ENCODE measurements at places on chromosomes 3 and 15.

DNA sequence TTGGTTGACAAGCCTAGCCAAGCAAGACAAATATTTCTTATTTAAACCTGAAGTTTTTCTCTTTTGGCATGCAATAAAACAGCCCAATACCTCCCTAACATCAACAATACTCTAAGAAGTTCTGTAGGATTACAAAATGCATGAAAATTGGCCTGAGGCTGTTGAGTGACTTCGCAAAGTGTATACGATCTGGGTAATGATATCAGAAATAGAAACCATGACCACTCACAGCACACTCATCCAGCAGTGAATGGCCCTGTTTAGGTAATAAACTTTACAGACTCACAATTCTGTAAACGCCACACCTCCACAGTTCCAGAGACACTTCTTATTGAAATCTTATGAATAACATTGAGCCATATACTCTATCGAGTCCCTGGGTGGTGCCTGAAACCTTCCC is 83.0 kb upstream of the NAALADL2 start:
- DNase-seq: no peak

- DNase-seq: no peak
Measured at GRCh38 chr3:110383356-110383755, 688.3 kb upstream of the NECTIN3 start.

DNA sequence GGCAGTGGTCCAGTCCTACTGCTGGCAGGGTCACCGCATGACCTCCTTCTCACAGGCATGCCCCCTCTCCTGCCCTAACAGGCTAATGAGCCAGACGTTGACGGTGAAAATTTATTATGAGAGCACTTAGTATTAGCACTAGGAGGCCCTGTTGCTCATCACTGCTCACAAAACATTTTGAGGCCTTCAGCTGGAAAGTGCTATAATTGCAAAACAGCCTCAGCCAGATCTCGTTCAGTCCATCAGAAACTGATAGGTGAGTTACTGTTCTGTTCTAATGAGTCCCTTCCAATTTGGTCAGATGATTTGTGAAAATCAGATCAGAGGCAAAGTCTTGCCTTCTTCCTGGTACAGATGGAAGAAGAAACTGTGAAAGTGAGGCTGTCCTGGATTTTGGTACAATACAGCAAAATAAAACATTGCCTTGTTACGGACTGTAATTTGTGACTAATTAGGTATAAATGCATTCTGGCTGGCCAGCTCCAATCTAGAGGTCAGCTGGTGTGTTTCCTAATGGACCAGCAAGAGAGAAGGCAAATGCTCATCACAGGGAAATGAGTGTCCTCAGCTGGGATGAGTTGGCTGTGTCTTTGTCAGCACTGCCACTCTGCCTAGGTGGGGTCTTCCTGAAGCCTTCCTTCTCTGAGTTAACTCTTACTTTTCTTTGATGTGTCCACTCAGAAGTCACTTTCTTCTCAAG is 316.8 kb downstream of the CHST2 start:
- DNase-seq: no peak

DNA sequence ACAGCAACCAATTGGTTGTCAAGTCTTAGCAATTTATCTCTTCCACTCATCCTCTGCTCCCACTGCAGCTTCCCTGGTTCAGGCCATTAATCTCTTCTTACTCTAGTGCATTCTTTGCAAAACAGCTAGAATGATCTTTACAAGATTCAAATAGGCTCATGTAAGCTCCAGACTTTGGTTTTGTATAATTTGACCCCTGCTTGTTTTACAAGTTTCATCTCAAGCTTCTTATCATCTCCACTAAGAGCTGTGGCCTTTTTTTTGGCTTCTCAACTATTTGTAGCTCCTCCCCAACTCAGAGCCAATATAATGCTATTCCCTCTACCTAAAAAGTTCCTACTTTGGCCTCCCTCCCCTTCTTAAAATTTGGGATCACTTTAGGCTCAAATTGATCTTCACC is 121.8 kb downstream of the GOLIM4 start:
- DNase-seq: no peak

GRCh38 chr3:45781271-45781670 is 15.1 kb downstream of the SLC6A20 start:
- no peak for DNase-seq

- no peak for DNase-seq
Measured at GRCh38 chr3:13821126-13821525, 58.7 kb downstream of the WNT7A start.

DNA sequence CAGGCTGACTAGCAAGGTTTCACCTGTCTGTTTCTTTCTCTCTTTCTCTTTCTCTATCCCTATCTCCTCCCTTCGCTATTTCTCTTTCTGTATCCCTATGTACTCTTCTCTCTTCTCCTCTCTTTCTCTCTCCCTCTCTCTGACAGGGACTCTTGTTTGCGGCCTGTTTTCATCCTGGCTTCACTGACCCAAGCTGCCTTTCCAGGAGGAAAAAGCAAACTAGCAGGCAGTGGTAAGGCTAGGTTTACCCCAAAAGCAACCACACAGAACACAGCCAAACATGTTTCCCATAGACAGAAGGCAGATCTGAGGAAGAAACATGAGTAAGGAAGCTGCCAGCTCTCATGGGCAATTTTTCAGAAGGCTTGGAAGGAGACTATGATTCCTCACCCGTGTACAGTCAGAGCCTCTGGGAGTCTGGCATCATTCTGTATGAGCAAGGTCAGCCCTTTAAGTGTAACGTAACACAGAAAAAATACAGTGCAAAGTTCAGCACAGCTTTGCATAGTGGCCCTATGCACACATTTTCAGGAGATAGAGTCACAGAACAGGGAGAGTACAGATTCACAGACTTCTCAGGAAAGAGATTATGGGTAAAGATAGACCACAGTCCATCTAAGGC is 61.0 kb downstream of the OCA2 start:
- DNase-seq: no peak

- no peak for DNase-seq
Measured at GRCh38 chr3:71902258-71903111, 117.5 kb upstream of the PROK2 start.

DNA sequence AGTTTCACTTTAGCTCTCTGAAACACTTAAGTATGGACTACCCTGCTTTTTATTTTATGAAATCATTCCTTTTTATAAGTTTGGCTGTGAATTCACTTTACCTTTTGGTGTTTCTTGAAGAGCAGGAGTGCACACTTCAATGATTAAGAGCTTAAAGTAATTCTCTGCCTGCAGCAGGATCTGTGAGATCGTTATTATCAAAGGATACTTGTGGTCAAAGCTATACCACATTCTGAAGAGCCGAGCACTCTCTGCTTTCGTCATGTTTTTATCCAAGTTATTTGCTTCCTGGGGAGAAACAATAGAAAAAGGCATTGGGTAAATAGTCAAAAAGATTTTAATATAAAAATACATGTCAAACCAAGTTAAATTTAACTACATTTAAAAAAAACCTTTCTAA is 243.7 kb downstream of the CHST2 start:
- DNase-seq: no peak

DNA sequence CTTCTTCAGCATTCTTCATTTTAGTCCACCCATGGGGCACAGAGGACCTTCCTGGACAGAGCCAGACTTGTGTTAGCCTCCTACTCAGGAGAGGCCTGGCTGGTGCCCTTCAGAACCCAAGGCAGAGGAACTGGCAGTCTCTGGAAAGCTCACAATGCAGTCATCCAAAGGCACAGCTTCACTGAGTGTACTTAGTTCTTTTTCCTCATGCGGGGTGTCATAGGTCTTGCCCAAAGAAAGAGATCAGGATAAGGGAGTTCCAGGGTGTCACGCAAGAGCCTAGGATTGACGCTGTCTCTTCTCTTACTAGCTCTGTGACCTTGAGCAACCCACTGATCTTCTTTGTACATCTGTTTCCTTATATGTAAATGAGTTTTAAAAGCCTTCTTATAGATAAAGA is 58.7 kb downstream of the CD200 start:
- no peak for DNase-seq

DNA sequence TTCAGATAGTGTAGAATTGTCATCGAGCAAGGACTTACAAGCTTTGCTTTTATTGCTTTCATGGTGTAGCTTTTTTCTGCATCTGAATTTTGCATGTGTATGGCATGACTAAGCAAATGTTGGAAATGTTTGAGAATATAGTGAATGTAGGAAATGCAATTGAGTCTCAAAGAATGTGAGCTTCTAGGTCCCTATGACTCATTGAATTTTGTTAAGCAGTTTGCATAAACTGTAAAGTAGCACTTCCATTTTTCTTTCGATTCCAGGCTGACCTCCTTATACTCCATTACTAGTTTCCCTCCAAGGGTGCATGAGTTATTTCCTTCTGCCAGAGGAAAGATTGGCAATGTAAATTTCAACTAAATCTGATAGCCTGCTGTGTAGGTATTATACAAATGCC is 619.2 kb downstream of the DIPK2A start:
- DNase-seq: no peak

GRCh38 chr3:40120806-40121205 is 188.7 kb upstream of the EIF1B start:
- no peak for DNase-seq

- no peak for DNase-seq
Measured at GRCh38 chr3:15280853-15281532, 51.4 kb downstream of the SH3BP5 start.

DNA sequence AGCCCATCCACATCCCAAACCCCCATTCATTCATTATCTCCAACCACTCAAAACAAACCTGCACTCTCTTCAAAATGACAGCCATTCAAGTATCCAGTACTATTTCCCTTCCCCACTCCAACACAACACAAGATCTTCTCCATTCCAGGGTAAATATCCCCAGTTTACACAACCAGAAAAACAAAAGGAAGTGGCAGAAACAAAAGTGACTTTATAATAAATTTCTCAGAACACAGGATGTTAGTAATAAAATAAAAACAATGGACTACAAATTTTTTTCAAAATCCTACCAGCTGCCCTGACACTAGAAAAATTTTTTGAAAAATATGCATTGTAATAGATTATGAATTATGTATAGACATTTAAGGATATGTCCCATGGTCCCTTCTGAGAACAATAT is 14.2 kb downstream of the CPA3 start:
- DNase-seq: no peak

- DNase-seq: no peak
Measured at GRCh38 chr15:89900849-89901248, 7.1 kb upstream of the AP3S2 start.

- DNase-seq: no peak
Measured at GRCh38 chr3:136753326-136753939, 1.3 kb upstream of the STAG1 start.

DNA sequence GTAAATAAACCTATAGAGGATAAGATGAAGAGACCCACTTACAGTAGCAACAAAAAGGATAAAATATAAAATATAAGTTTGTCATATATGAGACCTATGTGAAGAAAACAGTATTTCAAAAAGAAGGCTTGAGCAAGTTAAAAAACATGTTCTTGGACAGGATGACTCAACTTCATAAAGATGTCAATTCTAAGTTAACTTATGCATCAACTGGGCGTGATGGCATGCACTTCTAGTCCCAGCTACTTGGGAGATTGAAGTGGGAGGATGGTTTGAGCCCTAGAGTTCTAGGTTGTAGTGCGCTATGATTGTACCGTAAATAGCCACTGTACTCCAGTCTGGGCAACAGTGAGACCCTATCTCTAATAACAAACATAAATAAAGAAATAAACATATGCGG is 59.7 kb downstream of the PDCD6IP start:
- DNase-seq: no peak

- DNase-seq: no peak
Measured at GRCh38 chr3:174126990-174127758, 729.6 kb downstream of the NLGN1 start.

DNA sequence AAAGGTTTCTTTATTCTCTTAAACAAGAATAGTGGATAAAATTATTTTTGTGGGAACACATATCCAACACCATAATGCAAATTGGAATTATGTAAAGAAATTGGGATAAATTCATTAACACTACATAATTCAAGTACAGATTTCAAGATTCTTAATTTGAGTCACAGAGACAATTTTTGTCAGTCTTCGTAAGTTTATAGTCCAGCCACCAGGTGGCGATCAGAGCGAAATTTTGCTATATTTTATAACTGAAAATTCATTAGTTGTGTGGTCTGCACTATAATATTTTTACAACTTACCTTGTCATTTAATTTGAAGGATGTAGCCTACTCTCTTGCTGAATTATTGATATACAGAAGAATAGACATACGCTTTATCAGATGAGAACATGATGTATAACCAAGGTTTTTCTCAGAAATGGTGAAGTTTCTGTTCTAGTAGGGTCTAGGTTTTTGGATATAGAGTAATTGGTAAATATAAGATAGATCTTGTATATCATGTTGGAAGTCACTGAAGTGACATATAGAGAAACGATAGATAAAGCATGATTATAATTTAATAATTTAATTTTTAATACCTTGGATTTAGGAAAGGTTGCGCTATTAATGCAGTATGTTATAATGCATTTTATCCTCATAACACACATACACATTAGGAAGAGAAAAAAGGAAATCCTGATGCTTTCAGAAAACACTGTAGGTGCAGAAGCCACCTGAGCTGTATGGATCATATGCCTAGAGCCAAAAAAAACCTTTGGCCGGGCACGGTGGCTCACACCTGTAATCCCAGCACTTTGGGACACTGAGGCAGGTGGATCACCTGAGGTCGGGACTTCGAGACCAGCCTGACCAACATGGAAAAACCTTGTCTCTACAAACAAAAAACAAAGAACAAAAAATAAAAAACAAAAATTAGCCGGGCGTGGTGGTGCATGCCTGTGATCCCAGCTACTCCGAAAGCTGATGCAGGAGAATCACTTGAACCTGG is 31.7 kb downstream of the PLSCR4 start:
- peak; percentile 62 for DNase-seq

DNA sequence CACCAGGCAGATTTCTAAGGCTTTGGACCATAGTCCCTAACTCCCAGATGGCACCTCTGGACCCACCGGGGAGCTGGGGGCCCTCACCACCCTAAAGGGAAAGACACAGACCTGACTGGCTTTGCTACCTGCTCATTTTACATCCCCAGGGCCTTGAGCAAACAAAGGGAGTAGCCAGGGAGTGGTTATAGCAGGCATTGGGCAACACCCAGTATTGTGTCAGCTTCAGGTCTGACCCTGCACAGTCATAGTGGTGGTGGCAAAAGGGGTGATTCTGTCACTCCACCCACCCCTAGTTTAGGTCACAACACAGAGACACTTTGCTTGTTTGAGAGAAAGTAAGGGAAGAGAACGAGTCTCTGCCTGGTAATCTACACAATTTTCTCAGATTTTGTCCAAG is 352.5 kb downstream of the DIPK2A start:
- DNase-seq: no peak

DNA sequence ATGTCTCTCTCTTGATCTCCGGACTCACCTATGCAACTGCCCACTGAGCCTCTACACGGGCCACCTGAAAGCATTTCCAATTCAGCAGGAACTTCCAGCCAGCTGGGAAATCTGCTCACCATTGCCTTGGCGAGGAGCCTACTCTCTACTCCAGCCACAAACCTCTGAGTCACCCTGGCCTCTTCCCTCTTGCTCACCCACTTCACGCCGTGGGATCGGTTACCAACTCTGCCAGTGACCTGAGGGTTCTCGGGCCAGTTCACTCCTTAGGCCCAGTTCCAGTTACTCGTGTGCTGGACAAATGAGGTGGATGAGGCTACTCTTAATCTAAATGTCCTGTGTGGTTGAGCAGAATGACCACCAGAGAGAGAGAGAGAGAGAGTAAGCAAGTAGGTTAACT is 70.1 kb downstream of the CEMIP start:
- DNase-seq: no peak

GRCh38 chr3:56467801-56468183 is 475 bp downstream of the ERC2 start:
- no peak for DNase-seq
